ENCODE measurements at places on chromosomes 12 and 14. TPM values are rescaled to one million over a fixed set of nuclear protein-coding genes. Genes with fewer than 3 reads are reported as not detected.

HOMEZ gene
- 5.4 TPM for total RNA-seq

ANGEL1 gene
- total RNA-seq = 34.5 TPM

SMCO2 gene
- 0.50 TPM for total RNA-seq

TPPP2 gene
- not detected for total RNA-seq

RAB15 gene
- total RNA-seq = 18.8 TPM

TSHR gene
- total RNA-seq = not detected
